ENCODE measurements at places on chromosomes 6 and 20.

DNA sequence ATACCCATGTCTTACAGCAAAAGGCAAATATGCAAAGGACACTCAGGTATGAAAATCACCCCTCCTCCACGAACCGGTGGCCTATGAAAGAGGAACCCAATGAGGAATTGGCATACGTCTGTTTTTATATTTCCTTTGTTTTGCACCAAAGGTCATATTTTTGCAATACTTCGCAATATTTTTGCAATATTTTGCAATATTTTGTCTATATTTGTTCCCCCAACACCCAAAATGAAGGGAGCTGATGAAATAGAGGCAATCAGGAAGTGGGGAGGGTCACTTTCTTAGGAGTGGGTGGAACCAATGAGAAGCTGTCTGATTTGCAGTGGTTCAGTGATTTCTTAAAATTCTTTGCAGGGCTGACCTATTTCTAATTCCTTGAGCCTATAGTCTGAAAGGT, 296.8 kb upstream of the TSHZ2 start:
- DNase-seq = no peak

DNA sequence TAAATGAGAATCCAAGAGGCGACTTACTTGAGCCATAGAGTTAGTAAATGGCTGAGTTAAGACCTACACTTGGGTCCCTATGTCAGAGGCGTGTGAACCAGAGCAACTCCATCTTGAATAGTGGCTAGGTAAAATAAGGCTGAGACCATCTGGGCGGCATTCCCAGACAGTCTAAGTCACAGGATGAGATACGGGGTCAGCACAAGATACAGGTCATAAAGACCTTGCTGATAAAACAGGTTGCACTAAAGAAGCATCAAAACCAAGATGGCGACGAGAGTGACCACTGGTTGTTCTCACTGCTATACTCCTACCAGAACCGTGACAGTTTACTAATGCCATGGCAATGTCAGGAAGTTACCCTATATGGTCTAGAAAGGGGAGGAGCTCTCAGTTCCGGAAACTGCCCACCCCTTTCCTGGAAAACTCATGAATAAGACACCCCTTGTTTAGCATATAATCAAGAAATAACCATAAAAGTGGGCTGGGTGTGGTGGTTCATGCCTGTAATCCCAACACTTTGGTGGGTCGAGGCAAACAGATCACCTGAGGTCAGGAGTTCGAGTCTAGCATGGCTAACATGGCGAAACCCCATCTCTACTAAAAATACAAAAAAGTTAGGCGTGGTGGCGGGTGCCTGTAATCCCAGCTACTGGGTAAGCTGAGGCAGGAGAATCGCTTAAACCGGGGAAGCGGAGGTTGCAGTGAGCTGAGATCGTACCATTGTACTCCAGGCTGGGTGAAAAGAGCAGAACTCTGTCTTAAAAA, 43.9 kb upstream of the EEF1A1 start:
- no peak for DNase-seq

GRCh38 chr6:35911871-35912653, 8.8 kb downstream of the SRPK1 start:
- DNase-seq = no peak

- no peak for DNase-seq
These were observed 620.1 kb downstream of the COL12A1 start for GRCh38 chr6:74585753-74586152.

GRCh38 chr6:41406728-41407489, 71.5 kb downstream of the NCR2 start:
- DNase-seq = no peak

DNA sequence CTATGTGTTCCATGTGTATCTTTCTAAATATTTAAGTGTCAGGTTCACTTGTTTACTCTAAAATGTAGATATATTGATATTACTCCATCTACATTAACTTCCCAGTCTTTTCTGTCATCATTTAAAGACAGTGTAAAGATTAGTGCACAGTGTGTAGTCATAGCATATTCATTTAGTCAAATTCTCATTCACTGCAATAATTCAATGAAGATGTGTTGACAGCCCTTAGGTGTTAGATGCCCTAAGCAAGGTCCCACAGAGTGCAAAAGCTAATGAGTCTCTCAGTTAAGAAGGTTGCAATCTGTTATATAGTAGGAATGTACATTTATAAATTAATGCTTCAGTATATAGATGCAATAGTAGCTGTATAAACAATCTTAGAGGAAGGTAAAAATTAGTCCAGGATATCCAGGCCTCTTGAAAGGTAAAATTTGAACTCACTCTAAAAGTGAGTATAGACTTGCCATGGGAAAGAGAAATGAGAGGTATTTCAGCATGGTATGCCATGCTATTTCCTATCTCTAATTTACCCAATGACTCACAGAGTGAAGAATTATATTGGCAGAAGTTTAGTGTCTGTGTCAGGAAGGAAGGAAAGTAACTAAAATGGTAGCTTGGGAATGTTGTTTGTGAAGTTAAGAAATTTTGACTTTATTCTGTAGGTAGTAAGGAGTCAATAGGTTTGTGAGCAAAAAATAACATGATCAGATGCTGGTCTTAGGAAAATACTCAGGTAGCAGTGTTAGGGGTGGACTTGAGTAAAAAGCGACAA, 969.9 kb upstream of the CITED2 start:
- no peak for DNase-seq

- DNase-seq = no peak
These were observed 6.9 kb downstream of the TP53INP2 start for GRCh38 chr20:34710861-34711574.

GRCh38 chr6:5365436-5366195, 104.3 kb downstream of the FARS2 start:
- DNase-seq = no peak

- no peak for DNase-seq
These were observed 14.4 kb upstream of the RNF24 start for GRCh38 chr20:4029505-4030467.

- DNase-seq = no peak
These were observed 3.1 kb downstream of the LAMP5 start for GRCh38 chr20:9517297-9518162.

GRCh38 chr6:10431423-10432164, 16.7 kb upstream of the TFAP2A start:
- no peak for DNase-seq

DNA sequence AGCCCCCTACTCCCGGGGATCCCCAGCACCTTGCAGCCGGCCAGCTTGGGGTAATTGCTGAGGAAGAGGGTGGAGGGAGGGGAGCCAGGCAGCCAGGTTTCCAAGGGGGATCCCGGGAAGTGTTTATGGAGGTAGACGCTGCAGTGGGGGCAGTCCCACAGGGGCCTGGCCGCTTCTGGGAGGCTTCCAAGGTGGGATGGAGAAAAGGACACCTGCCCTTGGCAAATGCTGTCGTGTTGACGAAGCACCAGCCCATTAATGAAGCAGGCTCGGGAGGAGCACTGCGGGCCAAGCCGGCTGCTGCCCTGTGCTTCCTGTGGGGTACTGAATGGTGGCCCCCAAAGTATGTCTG, 82.4 kb downstream of the TMEM242 start:
- DNase-seq = no peak

DNA sequence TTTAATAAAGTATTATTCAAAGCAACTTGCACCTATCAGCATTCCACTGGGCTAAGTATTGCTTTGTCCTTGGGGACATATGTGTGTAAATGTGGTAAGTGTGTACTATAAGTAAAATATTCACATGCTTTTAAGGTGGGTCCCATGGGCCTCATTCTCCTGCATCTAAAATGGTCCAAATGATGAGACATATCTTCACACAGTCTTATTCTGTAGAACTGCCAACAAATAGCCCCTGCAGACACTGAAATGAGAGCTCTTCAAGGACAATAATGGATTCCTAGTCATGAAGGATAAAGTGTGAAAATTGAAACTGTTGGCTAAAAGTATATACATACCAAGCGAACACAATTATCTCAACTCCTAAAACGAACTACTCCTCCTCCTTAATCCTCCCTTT, 81.8 kb downstream of the SMLR1 start:
- no peak for DNase-seq

- no peak for DNase-seq
These were observed 34.2 kb upstream of the TBXT start for GRCh38 chr6:166201878-166202277.

- no peak for DNase-seq
These were observed 9.8 kb downstream of the NKX2-4 start for GRCh38 chr20:21387528-21387927.

DNA sequence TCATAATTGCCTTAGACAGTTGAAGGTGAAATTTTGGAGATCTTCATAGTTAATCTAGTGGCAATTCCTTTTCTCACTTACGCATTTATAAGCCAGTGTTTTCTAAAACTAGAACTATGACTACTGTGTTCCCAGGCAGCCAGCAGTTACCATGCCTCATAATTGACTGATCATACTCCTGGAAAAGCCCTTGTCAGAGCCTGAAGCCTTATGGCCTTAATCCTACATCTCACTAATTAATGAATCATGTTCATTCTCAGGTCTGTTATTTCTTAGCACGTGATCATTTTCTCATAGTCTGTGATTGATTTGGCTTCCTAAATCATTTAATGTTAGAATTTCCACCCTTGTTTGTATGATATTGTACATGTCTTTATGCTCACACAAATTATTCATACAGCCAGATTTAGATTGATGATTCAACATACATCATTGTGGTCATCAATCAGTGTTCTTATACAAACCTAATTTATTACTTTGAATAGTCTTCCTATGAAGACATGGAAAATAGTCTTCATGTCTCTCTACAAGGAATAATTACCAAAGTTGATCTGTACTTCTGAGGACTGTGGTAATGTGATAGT, 132.6 kb upstream of the ASCC3 start:
- DNase-seq = no peak

GRCh38 chr6:163738304-163738703, 323.8 kb downstream of the QKI start:
- DNase-seq = no peak

DNA sequence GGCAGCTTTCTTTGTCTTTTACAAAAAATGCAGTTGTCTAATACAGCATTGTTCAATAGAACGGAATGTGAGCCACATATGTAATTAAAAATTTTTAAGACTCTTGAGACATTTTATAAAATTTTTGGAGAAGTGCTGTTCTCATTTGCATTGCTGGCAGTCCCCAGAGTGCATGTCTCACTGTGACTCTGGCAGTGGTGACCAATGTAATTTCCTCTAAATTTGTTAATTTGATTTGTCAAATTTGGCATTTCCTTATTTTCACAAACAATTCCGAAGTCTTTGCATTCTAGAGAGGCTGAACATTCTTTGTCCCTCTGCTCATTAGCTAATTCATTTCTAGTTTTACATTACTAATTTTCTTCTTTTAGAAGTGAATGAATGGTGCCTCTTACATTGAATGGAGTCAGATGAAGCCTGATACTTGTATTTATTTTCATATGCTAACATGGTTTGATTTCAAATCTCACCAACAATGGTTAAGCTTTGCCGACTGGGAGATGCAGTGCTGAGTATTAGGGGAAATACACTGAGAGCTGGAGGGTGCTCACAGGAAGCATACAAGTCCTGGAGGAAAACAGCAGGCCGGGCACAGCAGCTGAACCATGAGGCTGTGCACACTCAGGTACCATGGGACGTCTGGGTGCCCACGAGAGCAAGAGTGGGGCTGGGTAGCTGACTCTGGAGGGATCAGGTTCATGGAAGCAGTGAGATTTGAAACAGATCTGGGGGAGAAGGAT, 68.5 kb upstream of the ARMC2 start:
- DNase-seq = no peak

- no peak for DNase-seq
These were observed 65.3 kb upstream of the BMP2 start for GRCh38 chr20:6702144-6702543.

DNA sequence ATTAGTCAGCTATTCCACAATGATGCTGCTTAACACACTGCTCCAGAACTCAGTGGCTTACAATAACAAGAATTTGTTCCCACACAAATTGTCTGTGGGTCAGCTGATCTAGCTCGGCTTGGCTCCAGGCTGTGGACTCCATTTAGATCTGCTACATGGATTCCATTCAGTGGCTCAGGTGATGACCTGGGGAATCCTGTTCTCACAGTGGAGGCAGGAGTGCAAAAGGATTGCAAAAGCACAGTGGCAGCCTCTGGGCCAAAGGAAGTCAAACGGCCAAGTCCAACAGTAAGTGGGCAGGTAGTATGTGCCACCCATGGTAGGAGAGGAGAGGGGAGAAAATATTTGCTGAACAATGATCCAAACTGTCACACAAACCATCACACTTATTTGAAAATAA, 15.8 kb upstream of the LRRN4 start:
- no peak for DNase-seq

GRCh38 chr20:23966298-23966697, 22.3 kb downstream of the GGTLC1 start:
- no peak for DNase-seq

DNA sequence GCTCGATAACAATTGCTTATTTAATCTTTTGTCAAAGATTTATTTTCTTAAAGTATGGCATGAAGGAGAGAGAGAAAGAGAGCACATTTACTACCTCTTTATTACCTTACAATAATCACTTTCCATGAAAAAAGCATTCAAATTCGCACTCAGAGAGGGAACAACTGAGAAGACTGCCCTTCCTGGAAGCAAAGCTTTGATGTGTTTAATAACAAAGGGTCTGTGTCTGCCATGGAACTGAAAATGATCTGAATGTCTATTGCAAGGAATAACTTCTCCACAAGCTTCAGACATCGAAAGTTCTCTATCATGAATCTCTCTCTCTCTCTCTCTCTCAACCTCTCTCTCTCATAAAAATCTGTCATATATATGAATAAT, 308.9 kb downstream of the HDGFL1 start:
- DNase-seq = no peak

DNA sequence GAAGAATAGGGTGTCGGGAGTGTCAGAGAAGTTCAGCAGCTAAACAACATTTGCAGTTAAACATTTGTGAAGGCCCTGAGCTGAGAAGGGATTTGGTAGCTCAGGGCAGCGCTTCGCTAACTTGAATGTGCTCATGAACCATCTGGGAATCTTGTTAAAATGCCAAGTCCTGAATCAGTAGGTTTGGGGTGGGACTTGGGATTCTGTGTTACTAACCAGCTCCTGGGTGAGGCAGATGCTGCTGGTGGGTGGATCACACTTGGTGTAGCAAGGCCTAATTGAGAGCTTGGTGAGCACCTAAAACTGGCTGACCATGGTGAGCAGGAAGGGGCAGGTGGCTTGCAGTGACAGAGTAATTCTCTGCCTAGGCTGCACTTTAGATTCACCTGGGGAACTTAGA, 5.9 kb downstream of the PTPRA start:
- no peak for DNase-seq

DNA sequence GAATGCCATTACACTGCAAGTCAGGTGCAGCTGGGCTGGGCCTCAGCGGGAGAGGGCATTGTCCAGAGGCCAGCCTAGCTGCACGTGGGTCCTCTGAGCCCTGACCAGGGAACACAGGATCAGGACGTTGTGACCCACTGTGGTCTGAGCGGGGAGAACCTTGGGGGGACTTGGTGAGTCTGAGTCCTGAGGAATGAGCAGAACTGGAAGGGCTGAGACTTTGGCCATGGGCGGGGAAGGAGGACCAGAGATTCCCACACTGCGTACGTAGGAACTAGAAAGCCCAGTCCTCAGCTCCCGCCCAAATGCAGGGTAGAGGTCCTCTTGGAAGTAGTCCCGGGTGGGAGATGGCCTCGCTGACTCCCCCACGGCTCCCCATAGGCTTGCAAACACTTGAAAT, 42.5 kb downstream of the GABRR2 start:
- no peak for DNase-seq

- DNase-seq = no peak
These were observed 407 bp upstream of the KIF6 start for GRCh38 chr6:39725632-39725997.

All from T-helper 2 cell (primary cell).